ENCODE measurements at places on chromosomes 1 and 21.
A peak's percentile ranks its signal among the peaks of the same experiment; 100 is the strongest.

- no peak for DNase-seq
Observed at GRCh38 chr1:184854036-184854435, 99.4 kb upstream of the EDEM3 start.

GRCh38 chr21:26715116-26715515 is 130.1 kb downstream of the ADAMTS1 start:
- DNase-seq, result no peak

DNA sequence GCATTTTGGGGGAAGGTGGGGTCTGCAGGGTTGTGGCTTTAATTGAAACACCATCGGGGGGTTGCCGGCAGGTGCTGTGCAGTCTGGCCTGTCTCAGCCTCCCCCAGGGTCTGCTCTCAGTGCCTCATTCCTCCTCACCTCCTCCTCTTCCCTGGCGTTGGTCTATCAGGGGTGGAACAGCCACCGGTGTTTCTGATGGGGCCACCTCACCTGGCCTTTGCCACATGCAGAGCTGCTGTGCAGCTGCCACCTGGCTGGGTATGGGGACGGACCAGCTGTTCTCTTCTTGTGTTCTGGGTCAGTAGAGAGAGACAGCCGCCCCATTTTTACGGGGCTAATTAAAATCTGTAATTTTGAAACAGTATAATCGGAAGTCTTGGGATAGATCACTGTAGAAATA is 53.9 kb downstream of the SPSB1 start:
- no peak for DNase-seq

DNA sequence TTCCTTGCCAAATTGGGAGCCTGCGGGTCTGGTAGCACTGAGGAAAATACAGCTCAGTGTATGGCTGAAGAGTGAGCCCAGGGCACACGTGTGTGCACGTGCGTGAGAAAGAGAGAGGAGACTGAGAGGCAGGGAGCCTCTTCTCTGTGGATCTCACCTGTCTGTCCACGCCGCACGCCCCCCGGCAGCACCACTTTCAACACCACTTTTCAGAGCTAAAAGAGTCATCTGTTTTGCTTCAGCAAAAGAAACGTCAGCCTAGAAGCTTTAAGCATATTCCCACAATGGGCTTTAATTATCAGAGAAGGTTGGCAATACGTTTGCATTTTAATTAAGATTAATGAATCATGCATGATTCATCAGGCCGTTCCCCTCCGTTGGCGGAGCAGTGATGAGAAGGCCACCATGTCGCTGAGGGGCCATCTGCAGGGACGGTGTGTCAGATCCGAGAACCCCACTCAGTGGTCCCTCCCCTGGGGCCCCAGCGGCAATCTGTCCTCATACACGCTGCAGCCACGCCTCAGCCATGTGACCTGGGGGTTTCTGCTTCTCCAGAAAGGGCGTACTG is 56.8 kb downstream of the SIK1 start:
- DNase-seq, result no peak

GRCh38 chr1:6144647-6145395 is 35.3 kb downstream of the CHD5 start:
- DNase-seq, result no peak

DNA sequence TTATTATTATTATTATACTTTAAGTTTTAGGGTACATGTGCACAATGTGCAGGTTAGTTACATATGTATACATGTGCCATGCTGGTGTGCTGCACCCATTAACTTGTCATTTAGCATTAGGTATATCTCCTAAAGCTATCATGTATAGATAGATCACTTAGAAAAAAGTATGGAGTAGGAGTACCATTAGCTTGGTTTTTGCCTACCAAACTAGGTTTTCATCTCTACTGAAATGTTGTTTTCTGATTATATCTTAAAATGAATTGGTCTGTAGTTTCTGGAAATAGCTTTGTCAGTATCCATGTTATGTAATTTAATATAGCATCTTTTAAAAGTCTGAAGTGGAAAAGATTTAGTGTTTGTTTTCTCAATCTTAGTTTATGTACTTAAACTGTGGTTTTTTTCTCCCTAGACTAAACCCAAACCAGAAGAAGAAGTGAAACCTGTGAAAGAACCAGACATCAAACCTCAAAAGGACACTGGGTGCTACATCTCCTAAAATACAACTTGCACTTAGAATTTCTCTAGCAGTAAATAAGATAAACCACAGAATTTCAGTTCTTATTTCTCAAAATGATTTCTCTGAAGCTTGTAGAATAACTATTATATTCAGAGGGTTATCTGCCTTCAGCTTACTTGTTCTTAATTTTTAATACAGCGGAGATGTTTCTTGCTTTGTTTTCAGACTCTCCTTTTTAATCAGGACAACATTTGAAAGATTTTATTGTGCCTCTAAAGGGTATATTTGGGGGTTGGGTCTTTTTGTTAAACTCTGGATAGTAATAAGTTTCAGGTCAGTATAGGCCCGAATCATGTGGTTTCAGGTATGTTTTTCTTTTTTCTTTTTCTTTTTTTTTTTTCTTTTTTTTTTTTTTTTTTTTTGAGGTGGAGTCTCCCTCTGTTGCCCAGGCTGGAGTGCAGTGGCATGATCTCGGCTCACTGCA is 4.5 kb upstream of the FAM177B start:
- DNase-seq, result no peak

DNA sequence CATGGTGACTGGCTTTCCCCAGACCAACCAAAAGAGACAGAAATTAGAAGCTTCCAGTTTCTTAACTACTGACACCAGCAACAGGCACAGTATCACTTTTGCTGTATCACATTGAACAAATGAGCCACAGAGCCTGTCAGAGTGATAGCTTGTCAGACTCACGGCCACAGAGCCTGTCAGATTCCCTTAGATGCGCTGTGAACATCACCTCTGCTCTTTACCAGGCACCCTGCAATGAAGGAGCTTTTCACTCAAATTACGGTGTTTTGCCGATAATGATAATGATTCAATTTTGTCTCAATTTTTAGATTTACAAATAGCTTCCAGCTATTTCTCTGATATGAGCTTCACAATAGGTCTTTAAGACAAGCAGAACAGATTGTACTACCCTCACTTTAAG is 107.9 kb upstream of the GNG12 start:
- no peak for DNase-seq

GRCh38 chr1:20717452-20718342 is at the start of gene KIF17:
KIF17 (minus strand) TSS chr1:20718007; CDS start chr1:20717706, 301 bp downstream.
- DNase-seq, result no peak

DNA sequence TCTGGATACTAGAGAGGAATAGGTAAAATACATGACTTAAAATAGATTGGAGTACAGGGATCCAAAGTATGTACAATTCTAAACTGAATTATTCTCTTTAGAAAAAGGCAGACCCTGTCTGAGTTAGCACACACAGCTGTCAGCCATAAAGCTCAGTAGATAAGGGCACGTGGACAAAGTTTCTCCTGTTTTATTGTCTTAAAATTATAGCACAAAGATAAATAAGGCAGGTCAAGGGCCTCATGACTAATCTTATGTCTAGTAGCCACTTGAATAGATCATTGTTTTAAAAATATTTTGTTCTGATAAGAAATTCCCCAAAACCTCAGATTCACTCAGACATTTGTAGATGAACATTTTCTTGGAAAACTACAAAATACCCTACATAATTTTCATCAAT is 205.2 kb downstream of the ZP4 start:
- DNase-seq, result no peak

GRCh38 chr1:107914119-107914765 is 50.7 kb downstream of the VAV3 start:
- no peak for DNase-seq

DNA sequence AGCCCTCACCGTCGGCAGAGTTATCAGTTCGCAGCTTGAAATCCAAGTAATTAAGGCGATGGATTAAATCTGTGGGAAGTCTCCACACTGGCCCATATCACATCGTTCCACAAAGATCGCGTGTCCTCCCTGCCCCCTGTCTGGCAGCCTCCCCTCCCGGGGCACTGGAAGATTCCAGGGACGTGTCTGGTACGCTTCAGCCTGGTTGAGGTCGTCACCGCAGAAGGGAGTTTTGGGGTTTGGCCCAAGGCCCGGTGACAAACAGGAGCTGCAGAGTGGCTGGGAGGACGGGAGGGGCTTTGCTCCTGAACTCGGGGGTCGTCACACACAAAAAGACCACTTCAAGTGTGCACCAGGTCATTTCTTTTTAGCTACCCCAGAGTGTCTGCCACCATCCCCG is 51.1 kb downstream of the PRDM16 start:
- no peak for DNase-seq

GRCh38 chr1:74323937-74324473 is 88.8 kb downstream of the TNNI3K start:
- no peak for DNase-seq

DNA sequence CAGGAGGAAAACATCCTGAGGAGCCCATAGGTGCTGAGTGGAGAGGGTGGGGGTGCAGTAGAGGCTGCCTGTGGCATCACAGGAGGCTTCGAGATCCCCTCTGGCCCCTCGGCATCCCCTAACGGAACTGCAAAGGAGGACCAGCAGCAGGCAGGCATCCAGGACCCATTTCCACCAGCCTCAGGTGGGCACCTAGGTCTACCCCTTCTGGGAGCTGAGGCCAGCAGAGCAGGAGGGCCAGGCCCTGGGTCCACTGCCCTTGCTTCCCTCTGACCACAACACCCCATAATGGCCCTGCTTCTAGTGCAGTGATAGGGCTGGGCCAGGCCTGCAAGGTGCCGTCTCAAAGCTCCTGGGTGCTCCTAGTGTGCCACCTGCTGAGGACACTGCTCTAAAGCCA is 723.0 kb downstream of the PTPRU start:
- DNase-seq, result no peak

GRCh38 chr1:91124989-91125417 is 103.2 kb upstream of the ZNF644 start:
- no peak for DNase-seq

GRCh38 chr1:235721982-235722381 is 72.4 kb upstream of the GNG4 start:
- DNase-seq, result no peak

DNA sequence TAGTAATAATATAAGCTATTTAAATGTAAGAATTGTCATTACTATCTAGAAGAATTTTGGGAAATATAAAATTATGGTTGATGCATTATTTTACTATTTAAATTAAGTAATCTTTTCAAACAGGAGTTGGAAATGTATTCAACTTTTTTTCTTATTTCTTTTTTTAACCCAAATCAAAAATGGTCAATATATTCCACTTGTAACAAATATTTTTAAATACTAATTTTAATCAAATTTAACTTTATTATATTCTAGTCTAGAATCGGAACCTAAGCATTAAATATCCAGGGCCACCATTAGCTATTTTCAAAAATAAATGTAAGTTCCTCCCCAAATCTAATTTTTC is 37.2 kb upstream of the S1PR1 start:
- no peak for DNase-seq

- no peak for DNase-seq
Observed at GRCh38 chr1:175599212-175599705, 144.1 kb downstream of the TNR start.

- DNase-seq, result peak; percentile 72
Observed at GRCh38 chr21:43362321-43362791, 64.6 kb downstream of the SIK1 start.

DNA sequence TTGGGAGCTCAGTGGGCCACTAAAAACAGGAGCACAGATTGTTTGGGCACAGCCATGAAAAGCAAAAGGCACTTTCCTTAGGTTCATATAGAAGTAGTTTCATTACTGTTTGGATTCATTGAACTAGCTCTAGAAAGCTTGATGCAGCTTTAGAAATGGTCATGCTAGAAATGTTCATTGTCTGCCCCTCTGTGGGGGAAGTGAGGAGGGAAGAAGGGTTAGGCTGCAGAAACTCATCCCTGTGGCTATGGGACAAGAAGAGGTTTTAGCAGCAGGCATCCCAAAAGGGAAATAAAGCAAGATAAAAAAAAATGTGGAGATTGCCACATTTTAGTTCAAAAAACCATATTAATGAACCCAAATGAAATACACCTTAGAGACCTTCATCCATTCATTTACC is 359.6 kb upstream of the PTBP2 start:
- DNase-seq, result no peak

DNA sequence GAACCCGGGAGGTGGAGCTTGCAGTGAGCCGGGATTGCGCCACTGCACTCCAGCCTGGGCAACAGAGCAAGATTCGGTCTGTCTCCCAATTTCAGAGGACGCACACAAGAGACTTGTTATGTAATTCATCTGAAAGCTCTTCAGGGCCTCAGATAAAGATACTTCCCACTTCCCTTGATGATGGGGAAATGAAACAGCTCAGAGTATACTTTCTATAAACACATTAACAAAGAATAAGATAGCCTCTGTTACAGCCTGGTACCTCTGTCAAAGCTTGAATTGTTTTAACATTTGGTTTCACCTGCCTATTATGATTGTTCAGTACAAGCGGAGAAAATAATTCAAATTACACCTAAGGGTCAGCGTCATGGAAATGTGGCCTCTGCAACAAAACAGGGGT is 622.9 kb upstream of the ADGRL4 start:
- DNase-seq, result no peak

DNA sequence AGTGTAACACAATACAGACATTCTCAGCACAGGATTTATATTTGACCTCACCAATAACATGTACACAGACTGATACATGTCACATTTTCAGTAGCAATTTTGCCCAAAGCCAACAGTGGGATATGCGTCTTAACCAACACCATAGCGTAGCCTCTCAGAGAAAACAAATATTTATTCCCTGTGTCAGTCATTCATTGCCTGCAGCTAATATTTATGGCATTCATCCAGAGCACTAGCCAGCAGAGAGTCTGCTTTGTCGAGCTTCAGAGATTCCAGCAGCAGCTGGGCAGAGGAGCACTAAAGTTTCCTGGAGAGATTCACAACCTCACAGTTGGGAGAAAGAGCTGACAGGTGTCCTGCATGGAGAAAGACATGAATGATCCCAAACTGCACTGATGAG is 400.7 kb upstream of the DAB1 start:
- no peak for DNase-seq

GRCh38 chr1:55586771-55587170 is 371.6 kb upstream of the USP24 start:
- no peak for DNase-seq

DNA sequence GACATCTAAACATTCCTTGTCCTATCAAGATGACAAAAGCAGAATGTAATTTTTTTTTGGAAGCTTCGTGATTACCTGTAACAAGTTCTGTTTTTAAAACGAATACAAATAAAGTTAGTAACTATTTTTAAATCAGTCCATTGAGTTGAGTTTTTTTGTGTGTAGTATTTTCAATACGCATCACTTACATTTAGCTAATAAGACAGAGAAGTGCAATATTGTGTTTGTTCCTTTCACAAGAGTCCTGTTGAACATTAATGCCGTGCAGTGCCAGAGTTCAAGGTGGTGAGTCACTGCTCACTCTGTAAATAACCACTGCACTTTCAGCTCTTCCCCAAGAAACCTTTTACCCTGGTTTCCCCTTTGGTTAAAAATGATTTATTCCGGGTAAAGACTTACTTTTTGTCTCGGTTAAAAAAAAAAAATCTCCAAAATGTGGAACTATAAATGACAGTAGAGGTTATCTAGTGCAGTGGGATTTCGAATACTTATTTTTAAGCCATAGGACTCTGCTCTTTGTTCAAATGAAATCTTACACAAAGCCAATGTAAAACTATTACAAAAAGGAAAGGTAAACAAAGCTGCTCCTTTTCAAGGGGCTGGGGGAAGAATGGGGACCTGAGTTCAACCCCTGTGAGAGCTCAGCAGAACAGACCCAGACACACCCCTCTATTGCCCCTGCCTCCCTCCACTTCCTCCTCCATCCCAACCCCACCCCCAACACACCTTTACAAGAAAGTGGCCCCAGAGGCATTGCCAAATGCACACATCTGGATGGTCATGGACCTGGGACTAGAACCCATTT is 14.8 kb upstream of the NCMAP start:
- no peak for DNase-seq

Measured in stimulated activated CD8-positive, alpha-beta memory T cell treated with anti-CD3 and anti-CD28 coated beads, Interleukin-15, amount 100 ng/mL, for 4 hours (primary cell).